ENCODE measurements at places on chromosomes 3 and 15.

DNA sequence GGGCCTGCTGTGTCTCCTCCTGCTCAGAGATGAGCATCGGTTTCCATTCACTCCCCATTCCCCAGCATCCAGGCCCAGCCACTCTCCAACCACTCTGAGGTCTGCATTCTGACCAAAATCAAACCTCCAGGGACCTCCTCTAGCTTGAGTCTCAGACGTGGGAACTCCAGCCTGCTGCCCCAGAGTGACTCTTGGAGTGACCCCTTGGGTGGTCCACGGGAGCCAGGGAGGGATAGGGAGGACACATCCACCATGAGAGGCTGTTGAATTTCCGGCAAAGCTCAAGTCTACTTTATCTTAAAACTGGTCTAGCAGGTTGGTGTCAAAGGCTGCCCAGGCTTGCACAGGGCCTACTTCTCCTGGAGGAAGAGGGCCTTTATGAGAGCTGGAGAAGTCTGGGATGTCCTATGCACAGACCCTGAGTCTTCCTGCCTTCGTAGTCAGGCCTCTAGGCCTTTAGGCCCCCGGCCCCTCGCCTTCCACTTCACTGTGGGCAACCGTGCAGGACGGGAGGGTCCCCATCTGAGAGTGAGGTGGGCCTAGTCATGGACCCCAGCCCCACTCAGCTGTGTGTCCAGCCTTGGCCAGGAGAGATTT lies 8.9 kb downstream of the CISH start:
- DNase-seq, result no peak

GRCh38 chr3:117252208-117252607 lies 542.6 kb downstream of the TUSC7 start:
- DNase-seq, result no peak

- no peak for DNase-seq
These were observed 945.7 kb upstream of the CFAP20DC start for GRCh38 chr3:59995563-59995962.

- DNase-seq, result no peak
These were observed 348 bp upstream of the DPP8 start for GRCh38 chr15:65517866-65518207.

GRCh38 chr15:42062284-42062806 lies 32.0 kb downstream of the PLA2G4D start:
- DNase-seq, result no peak

- DNase-seq, result no peak
These were observed 31.1 kb upstream of the NR2E3 start for GRCh38 chr15:71779073-71779797.

DNA sequence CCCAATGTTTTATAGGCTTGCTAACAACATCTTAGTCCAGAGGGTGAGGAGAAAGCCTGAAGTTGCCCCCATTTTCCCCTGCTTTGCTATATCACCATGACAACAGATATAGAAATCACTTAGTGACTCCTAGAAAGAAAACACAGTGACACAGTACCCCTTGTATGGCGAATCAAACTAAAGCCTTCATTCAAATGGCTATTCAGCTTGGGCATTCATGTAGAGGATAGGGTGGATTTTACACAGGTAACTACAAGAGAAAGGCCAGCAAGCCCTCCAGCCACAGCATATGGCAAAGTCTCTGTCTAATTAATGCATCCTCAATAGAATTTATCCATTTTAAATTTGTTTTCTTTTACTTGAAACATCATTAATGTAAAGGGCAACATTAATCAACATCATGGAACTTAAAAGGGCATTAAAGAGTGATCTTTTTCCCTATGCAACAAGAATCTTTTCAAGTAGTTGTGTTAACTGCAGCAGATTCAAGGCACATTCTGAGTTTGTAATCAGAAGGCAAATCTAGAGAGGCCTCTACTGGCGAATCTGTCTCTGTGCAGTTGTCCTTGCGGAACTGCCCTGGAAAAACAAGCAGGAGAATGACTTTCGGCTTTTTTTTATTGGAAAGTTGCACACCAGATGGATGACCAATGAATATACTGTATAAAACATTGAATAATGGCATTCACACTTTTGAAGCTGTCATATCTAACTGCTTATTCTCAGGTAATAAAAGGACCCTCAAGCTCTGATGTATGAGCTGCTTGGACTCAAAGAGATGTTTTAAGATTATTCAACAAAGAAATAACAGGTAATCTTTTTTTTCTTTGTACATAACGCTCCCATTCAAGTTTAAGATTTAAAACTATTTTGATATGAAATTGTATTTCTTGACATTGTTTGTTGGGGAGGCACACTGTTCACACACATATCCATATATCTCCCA lies 621.7 kb upstream of the AGTR1 start:
- peak; percentile 40 for DNase-seq

DNA sequence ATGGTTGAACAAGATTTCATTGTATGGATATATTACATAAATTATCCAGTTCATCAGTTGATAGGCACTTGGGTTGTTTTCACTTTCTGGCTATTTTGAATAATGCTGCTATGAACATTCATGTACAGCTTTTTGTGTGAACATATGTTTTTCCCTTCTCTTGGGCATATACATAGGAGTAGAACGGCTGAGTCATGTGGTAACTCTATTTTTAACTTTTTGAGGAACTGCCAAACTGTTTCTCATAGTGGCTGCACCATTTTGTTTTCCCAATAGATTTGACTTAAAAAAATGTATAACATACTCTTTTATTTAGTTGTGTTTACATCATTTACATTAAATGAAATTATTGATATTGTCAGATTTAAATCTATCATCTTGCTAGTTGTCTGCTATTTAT lies 28.8 kb upstream of the RFX7 start:
- no peak for DNase-seq

DNA sequence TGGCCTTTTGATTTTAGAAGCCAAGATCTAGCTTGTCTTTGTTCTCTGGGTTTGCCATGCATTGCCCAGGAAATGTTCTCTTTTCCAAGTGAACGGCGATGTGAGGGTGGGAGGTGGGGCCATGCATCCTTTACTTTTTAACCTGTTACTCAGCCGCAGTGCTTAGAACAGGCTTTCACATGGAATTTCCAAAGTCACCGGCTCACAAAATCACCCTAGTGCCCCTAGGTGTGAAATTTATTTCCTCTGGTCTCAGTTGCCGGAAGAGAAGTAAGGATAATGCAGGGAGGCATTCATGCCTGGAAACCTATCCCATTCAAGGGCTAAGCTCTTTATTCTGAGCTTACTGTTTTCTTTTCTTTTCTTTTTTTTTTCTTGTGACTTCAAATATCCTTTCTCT lies 93.2 kb downstream of the CACNA2D3 start:
- DNase-seq, result no peak

GRCh38 chr3:186166491-186167288 lies 57.8 kb upstream of the ETV5 start:
- DNase-seq, result no peak

- no peak for DNase-seq
These were observed 18.8 kb upstream of the PLXND1 start for GRCh38 chr3:129625072-129625874.

GRCh38 chr15:33644304-33644703 lies 324.0 kb upstream of the CHRM5 start:
- DNase-seq, result no peak

DNA sequence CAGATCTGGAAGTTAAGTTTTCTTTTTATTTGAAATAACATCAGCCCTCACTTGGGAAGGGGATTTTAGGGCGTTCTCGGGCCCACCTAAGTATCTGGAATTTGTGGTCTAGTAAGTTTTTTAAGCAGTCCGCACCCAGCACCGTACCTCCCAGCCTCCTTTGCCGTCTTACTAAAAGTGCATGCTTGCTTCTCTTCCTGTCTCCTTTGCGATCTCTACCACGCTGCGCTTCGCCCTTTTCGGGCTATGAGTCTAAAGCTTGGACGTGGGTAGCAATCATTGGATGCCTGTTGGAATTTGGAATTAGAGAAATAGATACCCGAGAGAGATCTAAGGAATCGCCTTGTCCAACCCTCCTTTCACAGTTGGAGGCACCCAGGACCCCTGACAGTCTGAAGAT lies 1.1 kb downstream of the THSD4 start:
- DNase-seq, result no peak

DNA sequence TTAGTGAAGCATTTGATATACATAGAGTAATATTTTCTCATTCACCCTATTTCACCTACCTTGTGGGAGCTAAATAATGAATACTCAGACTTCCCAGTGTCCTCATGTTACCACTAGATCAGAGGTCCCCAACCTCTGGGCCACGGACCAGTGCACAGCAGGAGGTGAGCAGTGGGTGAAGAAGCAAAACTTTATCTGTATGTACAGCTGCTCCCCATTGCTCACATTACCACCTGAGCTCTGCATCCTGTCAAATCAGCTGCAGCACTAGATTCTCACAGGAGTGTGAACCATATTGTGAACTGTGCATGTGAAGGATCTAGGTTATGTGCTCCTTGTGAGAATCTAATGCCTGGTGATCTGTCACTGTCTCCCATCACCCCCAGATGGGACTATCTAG lies 79.4 kb downstream of the RETNLB start:
- no peak for DNase-seq

- DNase-seq, result no peak
These were observed 4.2 kb upstream of the RAB8B start for GRCh38 chr15:63185206-63185605.

GRCh38 chr3:8780279-8780678 lies 10.9 kb upstream of the OXTR start:
- no peak for DNase-seq

- no peak for DNase-seq
These were observed 21.4 kb downstream of the PLA1A start for GRCh38 chr3:119619094-119619493.

GRCh38 chr3:101838691-101839090 lies 10.6 kb upstream of the NFKBIZ start:
- no peak for DNase-seq

DNA sequence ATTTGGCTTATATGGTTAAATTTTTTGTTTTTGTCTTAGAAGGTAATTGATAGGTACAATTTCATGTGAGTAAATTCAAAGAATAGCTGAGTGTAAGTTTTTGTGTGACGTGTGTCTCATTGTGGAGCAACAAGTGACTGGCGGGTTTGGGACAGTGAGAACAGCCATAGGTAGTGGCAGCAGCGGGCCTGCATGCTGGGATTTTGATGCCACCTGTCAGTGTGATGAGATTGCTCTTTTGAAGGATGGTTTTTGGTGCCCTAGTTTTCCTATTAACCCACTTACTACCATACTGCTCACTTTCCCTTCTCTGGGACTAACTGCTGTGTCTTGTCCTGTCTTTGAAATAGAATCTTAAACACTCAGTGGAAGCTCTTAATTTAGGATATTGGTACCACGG lies 522.6 kb downstream of the NAALADL2 start:
- no peak for DNase-seq

DNA sequence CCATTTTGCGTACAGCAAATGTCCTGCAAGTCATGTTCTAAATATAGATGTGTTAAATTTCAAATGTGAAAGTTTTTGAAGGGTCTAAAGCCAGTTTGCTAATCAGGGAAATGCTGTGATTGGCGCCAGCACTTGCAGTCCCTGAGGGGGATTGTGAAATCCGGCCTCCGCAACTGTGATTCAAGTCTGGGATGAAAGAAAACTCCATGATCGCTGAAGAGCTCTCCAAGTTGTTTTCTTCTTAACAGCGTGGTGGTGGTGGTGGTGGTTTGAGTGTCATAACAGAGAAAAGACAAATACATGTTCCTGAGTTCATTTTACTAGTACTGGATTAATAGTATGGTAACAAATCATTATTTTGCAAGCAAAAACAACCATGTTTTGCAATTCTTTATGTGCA lies 51.8 kb downstream of the MITF start:
- no peak for DNase-seq

DNA sequence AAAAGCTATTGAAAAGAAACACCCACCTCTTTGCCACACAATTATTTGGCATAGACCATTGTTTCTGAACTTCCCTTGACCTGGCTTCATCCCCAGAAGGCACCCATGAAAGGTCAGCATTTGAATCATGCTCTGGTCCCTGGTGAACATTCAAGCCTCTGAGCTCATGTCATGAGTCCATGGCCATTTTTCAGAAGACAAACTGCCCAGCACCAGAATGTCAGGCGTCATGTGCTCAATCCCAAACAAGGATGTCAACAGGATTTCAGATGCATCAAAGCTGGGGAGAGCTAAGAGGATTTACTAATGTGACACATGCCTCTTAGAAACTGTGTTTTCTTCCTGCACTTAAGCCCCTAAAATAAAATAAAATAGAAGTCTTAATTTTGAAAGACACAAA lies 41.3 kb downstream of the TMED3 start:
- no peak for DNase-seq

GRCh38 chr15:71295603-71296314 lies 180.5 kb downstream of the THSD4 start:
- no peak for DNase-seq

- DNase-seq, result no peak
These were observed 38.9 kb downstream of the SLC25A26 start for GRCh38 chr3:66259566-66260255.

GRCh38 chr3:40523781-40524180 lies 979 bp upstream of the ZNF621 start:
- DNase-seq, result no peak

DNA sequence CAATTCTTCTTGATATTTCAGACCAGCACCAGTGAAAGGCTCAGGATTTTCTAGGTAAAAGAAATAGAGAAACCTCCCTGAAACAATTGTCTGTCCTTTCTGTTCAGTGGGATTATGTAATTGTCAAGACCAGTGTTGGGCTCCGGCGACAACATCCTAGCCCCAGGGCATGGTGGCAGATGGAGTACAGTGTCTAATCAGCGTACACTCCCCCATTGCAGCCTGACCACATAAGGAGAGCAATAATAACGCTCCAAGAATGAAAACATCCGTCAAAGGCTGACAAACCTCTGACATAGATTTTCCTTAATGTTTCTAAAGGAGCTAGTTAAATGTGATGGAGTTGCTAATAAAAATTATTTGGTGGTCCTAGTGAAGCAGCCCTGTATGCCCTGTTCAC lies 144.6 kb downstream of the EBLN2 start:
- no peak for DNase-seq

- DNase-seq, result no peak
These were observed 111.4 kb downstream of the PGPEP1L start for GRCh38 chr15:98896002-98896721.

DNA sequence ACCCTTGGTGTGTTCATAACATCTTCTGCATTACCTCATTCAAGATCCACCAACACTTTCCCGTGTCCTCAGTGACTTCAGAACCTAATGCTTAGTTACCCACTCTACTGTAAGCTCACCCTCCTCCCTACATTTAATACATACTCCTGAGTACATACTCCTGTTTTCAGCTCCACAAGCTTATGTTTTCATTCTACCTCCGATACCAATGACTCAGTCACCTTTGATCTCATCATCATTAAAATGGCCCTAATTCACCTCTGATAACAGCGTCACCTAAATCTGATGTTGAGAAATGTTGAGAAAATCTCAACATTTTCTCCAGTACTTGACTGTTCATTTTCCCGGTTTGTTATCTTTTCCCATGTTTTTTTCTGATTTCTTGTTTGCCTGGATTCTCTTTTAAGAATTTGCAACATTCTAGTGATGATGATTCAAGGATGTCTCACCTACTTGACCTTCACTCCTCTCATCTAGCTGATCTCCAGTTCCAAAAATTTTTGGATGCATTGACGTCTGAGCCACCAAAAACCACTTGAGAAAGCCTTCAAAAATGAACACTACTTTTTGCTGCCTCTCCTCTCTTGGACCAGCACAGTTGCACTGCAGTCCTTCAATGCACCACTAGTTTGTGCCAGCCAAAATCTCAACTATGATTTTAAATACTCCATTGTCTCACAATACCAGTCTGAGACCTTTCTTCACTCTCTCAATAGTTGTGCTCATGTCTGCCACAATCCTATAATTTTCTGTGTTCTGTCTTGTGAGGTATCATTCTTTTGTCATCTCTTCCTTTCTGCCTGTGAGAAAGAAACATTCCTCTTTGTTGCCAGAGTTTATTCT lies 220.7 kb upstream of the SEMA6D start:
- no peak for DNase-seq

GRCh38 chr15:69320977-69321554 lies 22.4 kb downstream of the PAQR5 start:
- no peak for DNase-seq
